Smooth muscle cell of the umbilical artery (primary cell): ENCODE measurements at places on chromosomes 1 and 21. TPM values are rescaled to one million over a fixed set of nuclear protein-coding genes. Genes with fewer than 3 reads are reported as not detected.

ZBED6 gene
- 7.9 and 14.3 TPM in 2 replicates for total RNA-seq

KRTAP12-2 gene
- total RNA-seq, result not detected in 2 replicates

BATF3 gene
- 0.42 and 0.59 TPM in 2 replicates for total RNA-seq

SASS6 gene
- total RNA-seq, result 1.5 and 3.6 TPM in 2 replicates

PRELP gene
- total RNA-seq, result 0.30 and 0.32 TPM in 2 replicates

RHCE gene
- total RNA-seq, result 1.2 and 1.8 TPM in 2 replicates

PGD gene
- total RNA-seq, result 31.8 and 168 TPM in 2 replicates

HMGCS2 gene
- not detected in 2 replicates for total RNA-seq

FLG2 gene
- not detected in 2 replicates for total RNA-seq

ITLN2 gene
- total RNA-seq, result not detected in 2 replicates

IVL gene
- total RNA-seq, result 1.1 TPM in 1 of 2 replicates, not detected in the other

ITGB2 gene
- 0.28 TPM in 1 of 2 replicates, not detected in the other for total RNA-seq

SLC44A3 gene
- total RNA-seq, result 0.59 and 0.65 TPM in 2 replicates

RASAL2 gene
- 19.6 and 34.2 TPM in 2 replicates for total RNA-seq

FCN3 gene
- total RNA-seq, result not detected in 2 replicates

CGN gene
- total RNA-seq, result 0.09 TPM in 1 of 2 replicates, not detected in the other

KRTAP13-3 gene
- total RNA-seq, result not detected in 2 replicates

TRIM46 gene
- total RNA-seq, result 5.6 and 10.7 TPM in 2 replicates

PTPRU gene
- 33.2 and 51.7 TPM in 2 replicates for total RNA-seq

DYRK3 gene
- total RNA-seq, result 27.6 and 34.5 TPM in 2 replicates

TDRD5 gene
- total RNA-seq, result not detected in 2 replicates

KRTAP19-7 gene
- total RNA-seq, result not detected in 2 replicates

ZNF648 gene
- total RNA-seq, result not detected in 2 replicates

AMY2A gene
- not detected in 2 replicates for total RNA-seq

SIM2 gene
- total RNA-seq, result 0.05 TPM in 1 of 2 replicates, not detected in the other

TSEN15 gene
- total RNA-seq, result 32.4 and 37.4 TPM in 2 replicates

RASSF5 gene
- 1.2 and 2.4 TPM in 2 replicates for total RNA-seq

KCND3 gene
- 0.14 TPM in 1 of 2 replicates, not detected in the other for total RNA-seq

C1orf141 gene
- total RNA-seq, result not detected in 2 replicates

AADACL4 gene
- not detected in 2 replicates for total RNA-seq

RNU1-3 gene
- total RNA-seq, result under 0.01 TPM in 2 replicates

CDK18 gene
- total RNA-seq, result 0.89 and 6.1 TPM in 2 replicates

SPATA45 gene
- not detected in 2 replicates for total RNA-seq
